HT-29 (cell line): ENCODE measurements at places on chromosomes 4 and X.

DNA sequence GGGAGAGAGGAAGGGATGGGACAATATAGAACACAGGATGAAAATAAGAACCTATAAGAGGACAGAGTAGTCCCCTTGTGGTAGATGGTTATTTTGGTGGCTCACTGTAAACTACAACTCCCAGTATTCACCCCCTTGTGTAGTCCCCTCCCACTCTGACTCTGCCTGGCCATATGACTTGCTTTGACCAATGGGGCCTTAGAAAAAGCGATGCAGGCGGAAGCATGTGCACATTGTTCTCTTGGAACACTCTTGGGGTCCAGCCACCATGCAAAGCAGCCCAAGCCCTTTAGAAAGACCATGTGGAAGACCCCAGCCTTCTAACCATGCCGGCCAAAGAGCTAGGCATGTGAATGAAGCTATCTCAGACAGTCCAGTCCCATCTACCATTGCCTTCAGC lies 415.0 kb downstream of the BCOR start:
- DNase-seq = no peak

DNA sequence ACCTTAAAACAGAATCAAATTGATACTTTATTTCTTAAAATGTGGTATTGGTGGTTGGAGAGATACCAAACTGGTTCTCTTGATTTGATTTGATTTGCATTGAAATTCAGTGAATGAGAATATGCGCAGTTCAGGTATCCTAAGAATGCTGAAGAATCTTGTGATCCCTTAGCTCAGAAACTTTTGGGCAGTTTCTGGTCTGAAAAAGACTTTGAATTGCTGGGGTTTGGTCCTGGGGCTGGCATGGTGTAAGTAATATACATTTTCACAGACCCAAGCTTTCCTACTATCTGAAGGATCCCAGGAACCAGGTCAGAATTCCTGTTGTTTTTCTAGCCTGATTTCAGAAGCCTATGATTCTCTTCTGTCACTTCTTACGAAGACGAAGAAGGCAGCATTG lies 6.6 kb downstream of the RAB33B start:
- no peak for DNase-seq

GRCh38 chr4:14513471-14513870 lies 488.8 kb upstream of the CPEB2 start:
- no peak for DNase-seq

GRCh38 chrX:131812847-131813825 lies 210.0 kb upstream of the STK26 start:
- peak; percentile 88 for DNase-seq

DNA sequence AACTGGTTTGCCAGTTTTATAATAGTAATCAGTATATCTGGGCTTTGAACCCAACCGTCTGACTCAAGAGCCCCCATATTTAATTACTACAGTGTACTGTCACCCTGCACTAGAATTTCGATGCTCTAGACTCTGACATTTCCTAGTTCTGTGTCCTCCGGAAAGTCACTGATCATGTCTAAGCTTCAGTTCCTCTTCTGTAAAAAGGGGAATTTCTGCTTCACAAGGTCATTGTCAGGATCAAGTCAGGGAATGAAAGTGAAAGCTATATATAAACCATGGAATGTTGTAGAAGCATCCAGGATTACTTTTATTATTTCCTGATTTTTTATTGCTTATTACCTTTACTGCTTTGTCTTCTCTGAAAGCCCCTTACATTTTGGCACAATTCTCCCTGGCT lies 4.0 kb upstream of the KCNIP4 start:
- DNase-seq = no peak

GRCh38 chrX:153445106-153445855 lies 575 bp downstream of the TREX2 start:
- DNase-seq = no peak

DNA sequence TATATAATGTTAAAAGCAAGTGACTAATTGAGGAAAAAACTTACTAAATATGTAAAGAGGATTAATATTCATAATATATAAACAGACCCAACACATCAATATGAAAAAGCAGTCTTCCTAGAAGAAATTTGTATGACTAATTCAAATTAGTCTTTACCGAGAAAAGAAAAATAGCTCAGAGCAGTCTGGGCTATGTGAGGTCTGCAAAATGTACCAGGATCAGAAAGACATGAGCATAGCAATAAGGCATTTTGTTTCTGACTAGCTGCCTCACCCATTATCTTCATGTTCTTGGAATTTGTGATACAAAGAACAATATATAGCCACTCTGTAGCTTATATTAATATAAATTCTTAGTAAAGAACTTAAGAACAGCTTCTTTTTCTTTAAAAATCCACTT lies 13.7 kb upstream of the TMPRSS11B start:
- DNase-seq = no peak

- no peak for DNase-seq
These were observed 429.6 kb downstream of the RAB28 start for GRCh38 chr4:13054420-13054970.

DNA sequence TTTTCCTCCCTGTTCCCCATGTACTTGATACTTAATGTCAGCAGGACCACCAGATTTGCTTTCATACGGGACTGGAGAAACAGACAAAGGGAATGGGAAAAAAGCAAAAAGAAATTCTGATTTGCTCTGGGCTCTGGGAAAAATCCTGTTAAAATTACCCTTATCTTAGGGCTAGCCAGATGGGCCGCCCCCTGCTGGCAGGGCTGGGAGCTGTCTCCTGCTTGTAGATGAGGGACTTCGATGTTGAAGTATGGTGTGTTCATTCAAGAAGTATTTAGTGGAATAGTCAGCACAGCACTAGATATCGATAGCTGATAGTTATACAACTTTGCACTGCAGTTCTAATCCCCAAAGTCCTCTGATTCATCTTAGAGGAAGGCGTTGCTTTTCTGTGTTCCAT lies 45.8 kb downstream of the BCORL1 start:
- peak; percentile 64 for DNase-seq

- DNase-seq = no peak
These were observed 53.6 kb downstream of the USP53 start for GRCh38 chr4:119266153-119266552.

GRCh38 chrX:143636831-143637230 lies 930 bp upstream of the SLITRK4 start:
- DNase-seq = no peak

DNA sequence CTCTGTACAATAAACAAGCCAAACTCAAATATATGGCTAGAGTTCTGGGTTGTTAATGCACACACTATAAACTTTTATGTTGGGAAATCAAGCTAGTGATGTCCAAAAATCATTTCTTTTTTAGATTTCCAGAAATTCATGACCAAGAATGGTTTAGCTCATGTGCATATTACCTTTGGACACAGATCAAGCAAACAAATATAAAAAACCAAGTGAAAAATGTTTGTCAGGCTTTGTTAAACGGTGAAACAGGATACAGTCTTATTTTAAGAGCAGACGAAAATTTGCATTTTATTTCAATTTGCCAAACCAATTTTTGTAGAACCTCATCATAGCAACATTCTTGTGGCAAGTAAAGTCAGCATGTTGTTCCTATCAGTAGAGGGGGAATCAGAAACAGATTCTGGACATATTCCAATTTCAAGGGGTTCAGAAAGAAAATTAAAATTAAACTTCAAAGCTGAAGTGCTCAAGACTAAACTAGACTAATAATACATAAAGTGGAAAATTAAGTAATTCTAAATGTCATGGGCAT lies 413.6 kb downstream of the TRIML1 start:
- no peak for DNase-seq

GRCh38 chrX:15056044-15056443 lies 182.8 kb downstream of the MOSPD2 start:
- no peak for DNase-seq

DNA sequence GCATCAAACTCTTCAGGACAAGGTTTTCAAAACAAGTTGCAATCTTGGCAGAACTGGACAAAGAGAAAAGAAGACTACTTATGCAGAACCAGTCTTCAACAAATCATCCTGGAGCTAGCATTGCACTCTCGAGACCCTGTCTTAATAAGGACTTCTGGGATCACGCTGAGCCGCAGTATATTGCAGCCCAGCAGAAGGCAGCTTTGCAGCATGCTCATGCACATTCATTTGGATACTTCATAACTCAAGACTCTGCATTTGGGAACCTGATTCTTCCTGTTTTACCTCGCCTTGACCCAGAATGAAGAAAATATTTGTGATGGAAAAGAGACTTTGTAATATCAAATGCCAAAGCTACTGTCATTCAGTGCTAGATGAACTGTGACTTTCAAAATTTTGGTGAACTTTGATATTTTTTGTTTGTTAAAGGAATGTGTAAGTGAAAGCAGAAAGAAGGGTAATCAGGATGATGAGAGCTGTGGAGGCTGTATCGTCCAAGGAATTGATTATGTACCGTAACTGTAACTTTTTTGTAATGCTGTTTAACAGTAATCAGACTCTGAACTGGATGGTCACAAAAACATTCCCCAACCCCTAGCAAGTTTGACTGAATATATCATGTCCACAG lies 27.2 kb downstream of the HSPA4L start:
- no peak for DNase-seq

GRCh38 chr4:27366104-27366823 lies 505.6 kb downstream of the STIM2 start:
- no peak for DNase-seq

GRCh38 chrX:68498508-68499379 lies at the start of gene YIPF6:
Gene YIPF6, plus strand, starts transcription at chrX:68499051. Its CDS starts 16 bp downstream, at chrX:68499067.
- peak; percentile 77 for DNase-seq

DNA sequence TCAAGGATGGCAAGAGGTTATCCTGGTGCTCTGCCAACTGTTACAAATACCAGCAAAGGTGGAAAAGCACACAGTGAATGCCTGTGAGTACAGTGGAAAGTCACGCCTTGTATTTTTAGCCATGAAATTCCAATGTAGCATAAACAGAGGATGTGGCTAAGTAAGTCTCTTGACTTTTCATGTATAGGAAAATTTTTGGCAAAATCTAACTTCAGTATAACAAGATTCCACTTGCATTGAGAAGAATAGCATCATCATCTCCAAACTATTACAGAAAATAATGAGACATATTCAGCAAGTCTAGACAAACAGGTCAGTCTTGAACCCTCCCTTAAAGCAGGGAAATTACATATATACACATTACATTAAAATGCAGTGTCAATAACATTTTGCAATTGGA lies 7.9 kb downstream of the SLC10A6 start:
- no peak for DNase-seq

DNA sequence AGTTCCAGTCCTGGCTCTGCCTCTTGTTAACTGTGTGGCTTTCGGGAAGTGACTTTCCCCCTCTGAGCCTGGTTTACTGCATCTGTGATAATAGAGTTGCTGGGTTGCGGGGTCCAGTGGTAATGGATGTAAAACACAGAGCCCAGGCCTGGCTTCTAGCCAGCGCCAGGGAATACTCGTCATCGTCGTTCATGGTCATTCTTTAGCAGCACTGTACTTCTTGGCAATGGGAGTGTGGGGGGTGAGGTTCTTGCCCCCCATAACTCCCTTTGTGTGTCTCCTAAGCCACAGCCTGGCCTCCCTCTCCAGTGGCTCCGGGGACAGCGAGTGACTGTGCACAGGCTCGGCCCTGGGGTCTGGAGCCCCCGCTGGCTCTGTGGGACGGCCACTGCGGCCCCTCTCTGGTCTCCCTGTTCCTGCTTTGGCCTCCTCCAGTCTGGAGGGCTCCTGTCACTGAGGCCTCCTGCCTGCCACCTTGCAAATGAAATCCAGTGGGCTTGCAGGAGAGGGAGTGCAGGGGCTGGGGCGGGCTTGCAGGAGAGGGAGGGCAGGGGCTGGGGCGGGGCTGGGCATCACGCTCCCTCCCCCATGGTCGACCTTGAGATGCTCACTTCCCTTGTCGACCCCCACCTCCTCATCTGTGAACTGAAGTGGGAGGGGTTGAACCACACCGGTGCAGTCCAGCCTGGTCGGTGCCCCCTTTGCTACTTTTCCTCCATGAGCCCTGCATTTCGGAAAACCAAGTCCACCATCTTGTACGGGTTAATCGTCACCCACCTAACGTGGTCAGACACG lies 13.2 kb downstream of the PSAPL1 start:
- DNase-seq = no peak

DNA sequence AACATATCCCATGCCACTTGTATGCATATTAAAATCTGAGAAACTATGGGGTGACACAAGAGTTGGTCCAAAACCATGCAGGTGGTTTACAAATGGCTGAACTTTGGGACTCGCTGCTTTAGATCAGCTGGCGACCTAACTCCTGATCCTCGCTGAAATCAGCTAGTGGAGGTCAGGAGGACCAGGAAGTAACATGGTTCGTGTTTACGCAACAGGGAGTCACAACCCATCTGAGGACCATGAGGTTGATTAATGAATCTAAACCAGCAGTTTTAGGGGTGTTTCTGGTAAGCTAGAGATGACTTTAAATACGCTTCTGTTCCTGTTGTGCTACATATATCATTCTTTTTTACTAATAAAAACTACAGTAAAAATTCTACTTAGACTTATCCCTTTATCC lies 12.9 kb downstream of the TSPAN5 start:
- no peak for DNase-seq

GRCh38 chr4:25307596-25307995 lies 5.0 kb upstream of the ZCCHC4 start:
- DNase-seq = no peak

GRCh38 chr4:985123-985830 lies 1.6 kb upstream of the IDUA start:
- DNase-seq = peak; percentile 66

DNA sequence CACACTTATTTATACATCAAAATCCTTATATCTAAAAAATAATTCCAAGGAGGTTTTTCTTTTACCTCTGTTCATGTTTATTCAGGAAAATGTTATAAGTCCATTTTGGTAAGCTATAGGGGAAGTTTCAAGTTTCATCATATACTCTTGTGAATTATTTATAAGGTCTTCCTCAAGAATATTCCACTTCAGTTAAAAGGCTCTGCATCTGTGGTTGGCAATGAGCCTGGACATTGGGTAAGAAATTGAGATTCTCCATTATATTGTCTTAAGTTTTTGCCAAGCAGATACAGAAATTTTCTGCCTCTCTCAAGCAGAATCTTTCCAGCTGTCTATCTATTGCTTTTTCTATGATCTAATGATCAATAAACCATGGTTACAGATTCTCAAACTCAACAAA lies 641.9 kb downstream of the NLGN4X start:
- no peak for DNase-seq

DNA sequence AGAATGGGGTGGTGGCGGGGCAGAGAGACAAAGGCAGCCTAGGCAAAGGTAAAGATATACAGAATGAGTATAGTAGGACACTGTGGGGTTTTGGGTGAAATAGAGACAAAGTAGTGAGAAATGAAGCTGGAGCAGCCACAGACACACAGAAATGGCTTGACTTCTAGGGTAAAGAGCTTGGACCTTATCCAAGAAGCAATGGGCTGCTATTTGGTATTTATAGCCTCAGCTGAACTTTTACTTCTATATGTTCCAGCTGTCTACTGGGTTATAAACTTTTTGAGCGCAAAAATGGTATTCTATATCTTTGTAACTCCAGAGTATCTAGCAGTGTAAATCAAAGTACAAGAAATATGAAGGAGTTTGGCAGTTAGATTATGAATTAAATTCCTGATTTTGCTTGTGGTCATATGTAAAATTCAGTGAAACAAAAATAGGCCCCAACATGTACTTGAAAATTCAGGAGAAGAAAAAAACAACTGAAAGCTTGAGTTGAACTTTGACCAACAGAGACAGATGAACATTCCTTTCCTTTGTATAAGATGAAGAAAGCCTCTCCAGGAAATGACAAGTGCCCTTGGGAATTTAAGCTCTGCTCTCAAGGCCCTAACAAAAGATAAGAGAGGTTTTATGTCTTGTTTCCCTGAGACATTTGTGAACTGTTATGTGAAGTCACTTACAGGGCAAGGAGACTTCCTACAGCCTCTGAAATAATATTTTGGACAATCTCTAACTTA lies 354.1 kb downstream of the CHIC1 start:
- DNase-seq = peak; percentile 48
